ENCODE measurements at places on chromosomes 11 and 22.

GRCh38 chr11:117315285-117316196 is 515 bp downstream of the BACE1 start:
- no peak for DNase-seq

DNA sequence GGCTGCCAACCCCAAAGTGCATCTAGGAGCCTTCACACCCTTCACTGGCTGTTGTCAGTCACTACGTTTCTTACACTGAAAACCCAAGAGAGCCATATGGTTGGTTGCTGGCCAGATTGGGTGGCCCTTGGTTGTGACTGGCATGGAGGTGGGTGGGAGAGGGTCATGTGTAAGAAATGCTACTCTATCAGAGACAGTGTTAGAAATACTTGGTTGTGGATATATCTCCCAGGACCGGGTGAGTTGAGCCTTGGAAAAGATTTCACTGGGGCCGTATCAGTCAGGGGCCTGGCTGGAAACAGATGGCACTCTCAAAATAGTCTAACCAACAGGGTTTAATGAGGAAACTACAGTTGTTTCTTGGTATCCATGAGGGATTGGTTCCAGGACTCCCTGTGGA is 15.2 kb downstream of the ENDOD1 start:
- DNase-seq, result no peak

GRCh38 chr22:45107671-45108070 is 56.1 kb upstream of the NUP50 start:
- no peak for DNase-seq

DNA sequence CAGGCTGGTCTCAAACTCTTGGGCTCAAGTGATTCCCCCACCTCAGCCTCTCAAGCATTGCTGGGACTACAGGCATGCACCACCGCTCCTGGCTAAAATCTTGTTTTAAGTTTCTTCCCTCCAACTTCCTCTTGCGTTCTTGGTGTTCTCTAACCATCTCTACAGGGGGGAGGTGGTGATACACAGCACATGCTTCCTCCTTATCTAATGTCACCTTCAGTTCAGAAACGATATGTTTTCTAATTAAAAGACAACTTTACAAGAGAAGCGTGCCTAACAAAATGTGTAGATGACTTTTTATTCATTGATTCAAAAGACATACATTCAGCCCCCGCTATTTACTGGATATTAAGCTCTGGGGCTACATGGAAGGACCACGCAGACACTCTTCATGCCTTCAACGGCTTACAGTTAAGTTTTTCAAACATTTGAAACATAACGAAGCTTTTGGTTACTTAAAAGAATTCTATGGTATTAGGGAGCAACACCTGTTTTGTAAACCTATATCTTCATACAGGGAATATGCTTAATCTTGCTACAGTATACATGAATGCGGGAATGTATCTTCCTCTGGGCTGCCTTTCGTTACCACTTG is 933 bp upstream of the DLAT start:
- DNase-seq, result no peak

GRCh38 chr22:35561796-35562526 is 21.3 kb downstream of the RASD2 start:
- no peak for DNase-seq

DNA sequence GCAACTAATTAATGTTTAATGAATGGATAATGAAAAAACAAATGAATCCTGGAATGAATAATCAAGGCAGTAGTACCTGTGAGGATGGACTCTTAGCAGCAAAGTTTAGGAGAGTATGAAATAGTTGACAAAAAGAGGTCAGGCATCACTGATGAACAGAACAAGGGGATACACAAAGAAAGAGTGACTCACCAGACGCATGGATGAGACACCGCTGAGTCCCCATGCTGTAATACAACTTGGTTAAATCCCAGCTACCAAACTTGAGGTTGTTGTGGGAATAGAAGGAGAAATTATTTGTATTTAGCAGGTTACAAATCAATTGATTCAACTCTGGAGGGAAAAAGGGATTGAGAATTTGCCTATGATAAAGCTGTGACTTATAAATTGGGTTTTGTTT is 976.9 kb upstream of the TENM4 start:
- DNase-seq, result no peak

DNA sequence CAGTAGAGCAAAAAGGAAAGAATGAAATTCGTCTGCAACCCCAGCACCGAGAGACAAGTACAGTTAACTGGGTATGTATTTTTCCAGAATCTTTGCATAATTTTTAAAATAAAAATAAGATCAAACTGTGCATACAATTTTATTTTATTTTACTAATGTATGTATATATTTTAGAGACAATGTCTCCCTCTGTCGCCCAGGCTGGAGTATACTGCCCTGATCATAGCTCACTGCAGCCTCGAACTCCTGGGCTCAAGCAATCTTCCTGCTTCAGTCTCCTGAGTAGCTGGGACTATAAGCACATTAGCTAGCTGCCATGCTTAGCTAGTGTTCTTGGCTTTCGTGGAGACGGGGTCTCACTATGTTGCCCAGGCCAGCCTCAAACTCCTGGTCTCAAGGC is 18.8 kb upstream of the DRD2 start:
- peak; percentile 54 for DNase-seq

- DNase-seq, result no peak
Measured at GRCh38 chr22:40178417-40179409, 988 bp downstream of the TNRC6B start.

DNA sequence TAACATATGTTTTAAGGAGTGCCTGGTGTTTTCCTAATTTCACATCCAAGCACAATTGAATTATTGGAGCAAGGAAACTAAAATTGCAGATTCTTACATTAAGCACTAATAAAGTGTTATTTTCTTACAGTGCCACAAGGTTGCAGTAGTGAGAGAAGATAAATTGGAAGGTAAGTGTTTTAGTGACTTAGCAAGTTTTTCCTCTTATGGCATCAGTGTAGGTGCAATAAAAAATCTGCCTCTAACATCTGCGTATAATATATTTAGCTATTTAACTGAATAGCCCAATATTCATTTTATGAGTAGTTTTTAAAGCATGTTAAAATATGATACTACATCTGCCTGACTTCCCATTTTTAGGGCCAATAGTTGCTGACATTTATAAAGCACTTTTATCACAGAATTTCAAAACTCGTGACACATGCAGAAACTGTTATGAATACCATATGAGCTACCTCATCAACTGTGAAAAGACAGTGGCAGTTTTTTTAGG is 19.0 kb downstream of the POLD3 start:
- no peak for DNase-seq

- DNase-seq, result no peak
Measured at GRCh38 chr11:94297985-94298576, 6.3 kb upstream of the IZUMO1R start.

- DNase-seq, result no peak
Measured at GRCh38 chr22:45709060-45709739, 37.6 kb downstream of the ATXN10 start.

DNA sequence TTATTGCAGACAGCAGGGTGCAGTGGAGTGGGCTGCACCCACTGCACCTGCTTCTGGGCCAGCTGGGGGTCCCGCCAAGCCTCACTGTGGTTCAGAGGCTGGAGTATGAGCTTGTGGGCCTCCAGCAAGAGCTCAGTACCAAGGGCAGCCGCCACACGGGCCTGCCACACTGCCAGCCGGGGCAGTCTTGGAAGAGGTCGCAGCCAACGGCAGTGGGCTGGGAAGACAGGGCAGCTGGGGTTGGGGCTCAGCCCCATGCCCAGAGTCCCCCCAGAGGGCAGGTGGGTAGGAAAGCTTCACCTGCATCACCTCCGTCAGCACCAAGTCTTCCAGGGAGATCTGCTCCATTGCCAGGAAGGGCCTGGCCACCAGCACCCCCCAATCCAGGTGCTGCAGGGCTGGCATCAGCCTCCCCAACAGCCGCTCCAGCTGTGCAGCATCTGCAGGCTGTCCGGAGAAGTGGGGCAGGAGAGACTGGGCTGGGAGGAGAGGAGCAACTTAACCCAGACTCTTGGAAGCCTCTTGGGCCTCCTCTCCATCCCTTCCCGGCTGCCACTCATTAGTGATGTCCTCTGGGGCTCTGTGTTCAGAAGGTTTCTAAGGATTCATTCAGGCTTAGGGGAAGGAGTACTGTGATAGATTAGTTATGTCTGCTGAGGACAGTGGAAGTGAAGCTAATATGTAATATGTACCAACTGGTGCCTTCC is 1.1 kb upstream of the GSTT4 start:
- DNase-seq, result no peak

GRCh38 chr11:18789942-18790341 is 1.7 kb downstream of the PTPN5 start:
- no peak for DNase-seq

- DNase-seq, result no peak
Measured at GRCh38 chr22:37448516-37449127, 21.3 kb upstream of the ELFN2 start.

DNA sequence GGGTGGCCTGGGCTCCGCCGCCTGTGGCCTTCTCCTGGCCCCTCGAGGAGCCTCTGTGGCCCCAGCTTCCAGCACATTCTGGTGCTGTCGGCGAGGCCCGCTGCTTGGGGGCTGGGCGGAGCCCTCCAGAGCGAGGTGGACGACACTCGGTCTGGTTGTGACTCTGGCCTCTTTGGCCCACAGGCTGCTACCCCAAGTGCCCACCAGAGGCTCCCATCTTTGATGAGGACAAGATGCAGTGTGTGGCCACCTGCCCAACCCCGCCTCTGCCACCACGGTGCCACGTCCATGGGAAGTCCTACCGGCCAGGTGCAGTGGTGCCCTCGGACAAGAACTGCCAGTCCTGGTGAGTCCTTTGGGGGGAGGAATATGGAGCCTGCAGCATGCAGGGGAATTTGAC is 22.4 kb downstream of the MUC5AC start:
- no peak for DNase-seq

- DNase-seq, result peak; percentile 64
Measured at GRCh38 chr11:77038825-77039326, 4.7 kb downstream of the B3GNT6 start.

Data from vagina (tissue), 2 donors.